Neuronal stem cell (in vitro differentiated cells): ENCODE measurements at places on chromosomes 11 and 22.

GRCh38 chr22:44869196-44869595 lies 116.8 kb downstream of the ARHGAP8 start:
- no peak for DNase-seq

GRCh38 chr11:123590296-123590912 lies 64.0 kb downstream of the SCN3B start:
- no peak for DNase-seq

DNA sequence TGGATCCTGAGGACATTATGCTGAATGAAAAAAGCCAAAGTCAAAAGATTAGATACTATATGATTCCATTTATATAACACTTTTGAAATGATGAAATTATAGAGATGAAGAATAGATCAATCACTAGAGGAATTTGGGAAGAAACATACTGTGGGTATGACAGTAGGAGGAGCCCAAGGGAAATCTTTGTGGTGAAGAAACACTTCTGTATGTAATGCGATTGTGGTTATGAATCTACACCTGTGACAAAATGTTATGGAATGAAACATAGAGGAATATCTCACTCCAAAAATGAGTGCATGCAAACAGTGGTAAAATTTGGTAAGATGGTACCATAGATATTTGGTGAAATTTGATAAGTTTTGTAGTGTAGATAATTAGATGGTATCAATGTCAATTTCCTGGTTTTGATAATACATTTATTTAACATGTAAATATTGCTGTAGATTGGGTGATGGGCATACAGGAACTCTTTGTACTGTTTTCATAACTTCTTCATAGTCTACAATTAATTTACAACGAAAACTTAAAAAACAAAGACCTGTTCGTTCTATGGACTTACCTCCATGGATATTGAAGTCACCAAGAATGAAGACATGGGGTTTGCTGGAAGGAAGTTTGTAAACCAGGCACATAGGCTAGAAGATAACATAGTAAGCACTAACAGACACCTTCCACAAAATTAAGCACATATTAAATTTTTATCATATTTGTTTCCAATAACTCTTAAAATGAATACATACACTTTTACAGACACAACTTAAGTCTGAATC lies 11.5 kb downstream of the MRGPRX1 start:
- no peak for DNase-seq

DNA sequence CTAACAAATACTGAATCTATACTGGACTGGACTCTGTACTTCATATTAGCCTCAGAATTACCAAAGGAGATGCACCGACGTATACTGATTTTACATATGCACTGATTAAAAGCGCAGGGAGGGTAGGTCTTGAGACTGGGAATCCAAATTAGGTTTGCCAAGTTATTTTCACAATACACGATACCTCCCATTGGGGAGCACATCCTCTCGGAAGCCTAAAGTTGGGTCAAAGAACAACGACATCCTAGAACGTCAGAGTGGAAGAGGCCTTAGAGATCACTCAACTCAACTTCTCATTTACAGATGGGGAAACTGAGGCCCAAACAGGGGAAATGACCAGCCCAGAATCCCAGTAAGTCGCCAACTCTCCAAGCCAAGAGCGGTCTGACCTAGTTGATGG lies 626 bp downstream of the DNAL4 start:
- no peak for DNase-seq

DNA sequence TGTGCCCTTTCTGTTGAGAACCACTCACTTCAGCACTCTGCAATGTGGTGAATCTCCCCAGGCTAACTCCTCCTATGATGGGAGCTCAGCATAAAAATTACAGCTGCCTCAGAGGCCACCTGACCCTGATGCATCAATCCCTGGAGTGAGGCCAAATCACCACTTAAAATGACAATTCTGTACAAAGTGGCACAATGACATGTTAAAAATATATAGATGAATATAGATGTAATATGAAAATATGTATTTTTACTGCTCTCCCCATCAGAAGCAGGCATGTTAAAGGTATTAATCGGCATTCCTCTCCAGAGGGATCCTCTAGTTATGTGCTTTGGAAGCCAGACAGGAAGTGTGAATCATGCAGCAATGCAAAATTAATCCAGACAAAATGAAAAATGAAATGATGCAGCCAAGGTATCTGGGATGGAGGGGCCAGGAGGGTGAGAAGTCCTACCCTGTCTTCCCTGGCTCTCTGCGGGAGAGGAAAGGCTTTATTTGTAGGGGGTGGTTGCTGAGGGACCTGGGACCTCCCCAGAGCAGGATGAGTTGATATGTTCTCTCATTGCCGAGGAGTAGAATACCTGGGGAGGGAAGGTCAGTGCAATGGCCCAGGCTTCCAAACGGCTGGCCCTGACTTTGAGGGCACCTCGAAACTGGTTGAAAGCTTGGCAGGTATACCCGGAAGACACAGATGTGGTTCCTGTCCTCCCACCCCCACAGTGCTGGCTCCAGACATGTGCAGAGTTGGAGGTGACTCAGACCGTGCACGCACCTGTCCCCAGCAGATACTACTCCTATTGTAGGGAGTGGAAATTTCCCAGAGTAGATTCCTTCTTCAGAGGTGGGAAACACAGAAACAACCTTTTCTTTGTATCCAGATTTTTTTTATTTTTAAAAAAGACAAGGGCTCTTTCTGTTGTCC lies 347.9 kb upstream of the NCAM1 start:
- DNase-seq: no peak

DNA sequence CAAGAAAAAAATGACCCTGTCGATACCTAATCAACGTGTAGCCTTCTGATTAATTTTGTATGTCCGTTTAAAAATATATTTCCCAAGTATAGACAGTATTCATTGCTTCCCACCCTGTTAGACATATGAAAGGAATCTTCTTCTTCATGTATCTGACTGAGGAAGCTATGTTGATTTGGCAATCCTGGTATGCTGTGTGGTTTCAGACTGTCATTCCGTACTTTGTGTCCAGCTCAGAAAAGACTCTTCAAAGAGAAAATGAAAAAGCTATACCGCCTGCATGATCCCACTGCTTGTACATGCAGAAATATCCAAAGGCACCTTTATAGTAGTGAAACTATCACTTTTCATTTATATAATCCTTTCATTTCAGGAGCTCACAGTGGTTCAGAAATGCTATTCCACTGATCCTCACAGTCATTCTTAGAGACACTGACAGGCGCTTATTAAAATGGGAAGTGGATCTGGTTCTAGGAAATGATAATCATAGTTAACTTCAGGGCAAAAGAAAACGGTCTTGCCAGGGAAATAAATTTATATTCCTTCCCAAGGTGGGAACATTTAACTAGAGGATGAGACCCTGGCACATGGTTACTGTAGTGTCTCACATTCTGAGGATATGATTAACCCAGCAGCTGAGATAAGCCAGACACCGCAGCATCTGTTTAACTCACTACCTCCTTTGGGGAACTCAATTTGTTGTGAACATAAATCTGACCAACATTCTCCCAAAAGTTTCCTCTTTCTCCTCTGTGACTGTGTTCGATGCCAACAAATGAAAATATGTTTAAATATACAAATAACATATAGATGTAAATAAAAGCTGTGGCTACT lies 599.2 kb upstream of the LUZP2 start:
- no peak for DNase-seq

GRCh38 chr22:37525073-37525745 lies 6.0 kb upstream of the CARD10 start:
- no peak for DNase-seq

DNA sequence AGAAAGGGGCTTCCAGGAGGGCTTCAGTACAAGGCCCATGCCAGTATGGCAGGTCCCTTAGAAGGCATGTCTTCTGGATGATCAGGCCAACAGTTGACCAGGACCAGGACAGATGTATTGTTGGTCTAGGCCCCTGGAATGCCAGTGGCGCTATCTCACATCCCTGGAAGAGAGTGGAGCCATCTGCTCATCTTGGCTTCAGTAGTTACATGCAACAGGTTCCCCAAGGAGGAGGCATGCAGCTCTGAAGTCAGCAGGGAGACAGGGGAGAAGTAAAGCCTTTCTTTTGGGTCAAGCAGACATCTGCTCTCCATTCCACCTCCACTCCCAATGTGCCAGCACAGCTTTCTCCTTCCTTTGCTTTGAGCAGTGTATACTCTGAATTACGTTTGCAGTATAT lies 244.1 kb downstream of the KIRREL3 start:
- no peak for DNase-seq

- no peak for DNase-seq
Measured at GRCh38 chr11:61103851-61104423, 1.6 kb downstream of the CD5 start.

DNA sequence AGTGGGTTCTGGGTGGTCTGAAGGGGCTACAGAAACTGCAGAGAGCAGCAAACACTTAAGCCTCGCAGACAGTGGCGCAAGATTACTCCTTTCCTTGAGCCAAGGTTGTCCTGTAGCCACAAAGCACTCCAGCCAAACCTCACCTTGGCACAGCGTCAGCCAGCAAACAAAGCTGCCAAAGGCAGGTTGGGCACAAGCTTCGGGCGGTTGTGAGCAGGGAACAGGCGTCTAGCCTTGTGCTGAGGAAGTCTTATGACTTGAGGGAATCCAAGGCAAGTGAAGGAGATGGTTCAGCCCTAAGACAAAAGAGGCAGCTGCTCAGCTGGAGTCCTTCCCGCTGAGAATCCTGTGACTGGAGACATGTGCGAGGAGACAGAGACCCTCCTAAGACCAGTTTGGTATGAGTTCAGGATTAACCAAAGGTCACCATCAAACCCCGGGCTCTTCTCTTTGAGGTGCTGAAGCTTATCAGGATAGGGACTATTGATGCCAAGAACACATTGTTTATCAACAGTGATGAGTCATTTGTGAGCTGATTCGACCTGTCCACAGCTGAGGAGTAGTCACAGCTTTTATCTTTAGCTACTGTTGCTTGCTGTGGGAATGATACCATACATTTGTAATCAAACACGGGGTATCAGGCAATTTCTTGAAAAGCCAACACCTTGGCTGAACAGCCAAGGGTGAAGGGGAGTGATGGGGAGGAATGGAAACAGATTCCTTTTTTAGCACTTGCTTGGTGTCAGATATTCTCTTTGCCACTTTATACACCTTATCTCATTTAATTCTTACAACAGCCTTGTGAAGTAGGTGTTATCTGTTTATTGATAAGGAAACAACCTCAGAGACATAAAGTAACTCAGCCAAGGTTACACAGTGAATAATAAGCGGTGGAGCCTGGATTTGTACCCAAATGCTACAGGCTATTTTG lies 4.6 kb downstream of the ADM start:
- DNase-seq: no peak

- DNase-seq: no peak
Measured at GRCh38 chr11:115912484-115912945, 408.3 kb upstream of the CADM1 start.

GRCh38 chr11:109858152-109858551 lies 235.0 kb upstream of the ZC3H12C start:
- no peak for DNase-seq

- DNase-seq: no peak
Measured at GRCh38 chr11:1009991-1010390, 26.5 kb downstream of the MUC6 start.

DNA sequence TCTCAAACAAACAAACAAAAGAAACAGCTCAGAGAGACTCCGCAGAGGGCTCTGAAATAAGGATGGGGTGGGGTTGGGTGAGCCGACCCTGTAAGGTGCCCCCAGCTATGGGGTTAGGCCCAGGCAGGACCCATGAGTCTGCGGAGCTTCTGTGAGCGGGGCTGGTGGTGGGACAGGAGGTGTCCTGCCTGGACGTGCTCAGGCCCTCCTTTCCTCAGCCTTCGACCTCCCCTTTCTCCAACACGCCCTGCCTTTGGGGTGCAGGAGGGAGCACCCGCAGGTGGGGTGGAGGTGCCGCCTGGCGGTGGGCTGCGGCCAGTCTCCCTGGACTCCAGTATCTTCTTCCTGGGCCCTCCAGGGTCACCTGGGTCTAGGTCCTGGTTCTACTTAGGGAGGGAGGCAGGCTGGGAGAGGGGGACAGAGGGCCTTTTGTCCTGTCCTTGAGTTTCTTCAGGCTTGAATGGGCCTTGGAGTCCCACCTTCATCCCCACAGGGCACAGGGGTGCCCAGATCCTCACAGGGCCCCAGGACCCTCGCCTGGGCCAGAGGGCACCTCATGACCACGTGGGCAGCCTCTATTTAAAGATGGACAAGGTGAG lies 12.3 kb downstream of the PRR33 start:
- DNase-seq: no peak

GRCh38 chr11:17700991-17701390 lies 18.4 kb upstream of the MYOD1 start:
- no peak for DNase-seq

- DNase-seq: no peak
Measured at GRCh38 chr11:78641541-78641940, 66.9 kb upstream of the NARS2 start.

DNA sequence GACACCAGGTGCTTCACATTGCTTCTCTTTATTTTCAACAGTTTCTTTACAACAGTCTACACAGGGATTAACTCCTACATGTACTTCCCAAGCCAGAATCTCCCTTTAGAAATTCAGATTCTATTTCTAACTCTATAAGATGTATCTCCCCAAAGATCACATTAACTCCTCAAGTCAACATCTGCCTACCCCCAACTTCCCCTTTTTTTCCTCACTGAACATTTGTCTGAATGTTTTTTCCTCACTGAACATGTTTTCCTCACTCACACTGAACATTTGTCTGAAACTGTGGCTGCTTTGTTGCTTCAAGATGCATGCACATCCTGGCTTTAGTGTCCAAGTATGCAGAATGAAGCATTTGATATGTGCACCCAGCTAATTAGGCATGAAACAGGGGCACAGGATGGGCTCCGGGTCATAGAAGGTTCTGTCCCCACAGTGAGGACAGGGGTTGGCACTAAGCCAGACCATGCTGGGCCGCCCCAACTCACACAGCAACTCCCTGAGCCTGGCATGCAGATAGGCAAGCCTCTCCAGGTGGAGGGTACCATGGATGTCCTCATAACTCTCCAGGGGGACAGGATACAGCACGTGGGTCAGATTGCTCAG lies 11.3 kb downstream of the PRAME start:
- DNase-seq: no peak

GRCh38 chr11:104897891-104898684 lies at the start of gene CASP12:
TSS of gene CASP12 (minus strand) at chr11:104898460.
- no peak for DNase-seq

- DNase-seq: no peak
Measured at GRCh38 chr22:29825578-29825977, 12.5 kb downstream of the ASCC2 start.

DNA sequence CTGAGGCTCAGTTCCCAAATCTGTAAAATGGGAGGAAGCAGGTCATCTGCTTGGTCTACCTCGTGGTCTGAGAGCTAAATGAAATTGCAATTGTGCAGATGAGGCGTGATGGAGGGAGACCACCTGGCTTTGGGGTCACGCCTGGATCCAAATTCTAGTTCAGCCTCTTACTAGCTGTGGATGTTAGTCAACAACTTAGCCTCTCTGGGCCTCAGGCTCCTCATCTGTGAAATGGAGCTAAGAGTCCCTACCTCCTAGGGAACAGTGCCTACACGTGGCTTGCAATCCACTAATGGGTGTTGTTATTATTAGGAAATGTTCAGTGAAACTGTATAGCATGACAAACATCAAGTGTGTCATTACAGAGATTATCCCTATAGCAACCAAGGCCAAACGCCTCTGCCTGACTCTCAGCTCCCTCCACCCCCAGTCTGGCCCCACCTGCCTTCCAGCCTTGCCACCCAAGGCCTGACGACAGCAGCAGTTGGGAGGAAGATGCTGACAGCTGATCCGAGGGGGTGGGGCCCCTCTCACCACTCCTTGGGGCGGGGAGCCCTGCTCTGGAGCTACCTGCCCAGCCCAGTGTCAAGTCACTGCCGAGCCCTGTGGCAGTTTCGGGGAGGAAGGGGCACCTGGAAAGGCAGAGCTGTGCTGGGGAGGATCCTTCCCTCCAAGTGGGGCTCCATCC lies 1.7 kb upstream of the RHOD start:
- no peak for DNase-seq
